ENCODE measurements at places on chromosomes 5 and 9. TPM values are rescaled to one million over a fixed set of nuclear protein-coding genes. Genes with fewer than 3 reads are reported as not detected.

Gene HSPB3
- total RNA-seq: not detected

Gene RORB
- total RNA-seq: not detected

Gene C5orf46
- not detected for total RNA-seq

Gene MAMDC4
- 3.4 TPM for total RNA-seq

Gene C5
- 0.49 TPM for total RNA-seq

Gene CCDC192
- total RNA-seq: not detected

Gene ZDHHC11
- total RNA-seq: 10.7 TPM

Gene PPIC
- total RNA-seq: not detected

Gene OTP
- total RNA-seq: not detected

Gene TRIM7
- total RNA-seq: 0.72 TPM

Gene SPINK4
- total RNA-seq: not detected

Gene FER
- 15.9 TPM for total RNA-seq

Gene TRIP13
- 0.33 TPM for total RNA-seq
